ENCODE measurements at places on chromosomes 5 and 9.

GRCh38 chr9:105083256-105083655, 155.3 kb upstream of the ABCA1 start:
- no peak for DNase-seq

- DNase-seq, result no peak
Measured at GRCh38 chr9:35771943-35772342, 17.9 kb upstream of the MSMP start.

GRCh38 chr9:99823681-99824377, 2.1 kb downstream of the NR4A3 start:
- no peak for DNase-seq

- DNase-seq, result no peak
Measured at GRCh38 chr9:74810200-74810599, 77.5 kb downstream of the TRPM6 start.

DNA sequence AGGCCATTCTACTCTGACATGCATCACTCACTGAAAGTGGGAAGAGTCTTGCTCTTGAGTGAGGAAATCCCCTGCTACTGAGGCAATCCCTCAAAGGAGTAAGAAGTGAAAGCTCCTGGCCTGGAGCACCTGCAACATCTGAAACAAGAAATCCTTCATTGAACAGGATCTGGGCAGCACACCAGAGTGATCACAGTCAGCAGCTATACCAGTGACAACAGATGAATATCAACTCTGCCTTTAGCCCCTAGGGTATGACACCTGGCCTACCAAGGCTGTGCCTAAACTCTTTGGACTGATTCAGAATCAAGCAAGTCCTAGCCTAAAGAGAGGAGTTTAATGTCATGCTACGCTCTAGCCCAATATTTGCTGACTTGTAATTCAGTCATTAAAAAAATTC, 156.2 kb upstream of the CCDC152 start:
- DNase-seq, result no peak

DNA sequence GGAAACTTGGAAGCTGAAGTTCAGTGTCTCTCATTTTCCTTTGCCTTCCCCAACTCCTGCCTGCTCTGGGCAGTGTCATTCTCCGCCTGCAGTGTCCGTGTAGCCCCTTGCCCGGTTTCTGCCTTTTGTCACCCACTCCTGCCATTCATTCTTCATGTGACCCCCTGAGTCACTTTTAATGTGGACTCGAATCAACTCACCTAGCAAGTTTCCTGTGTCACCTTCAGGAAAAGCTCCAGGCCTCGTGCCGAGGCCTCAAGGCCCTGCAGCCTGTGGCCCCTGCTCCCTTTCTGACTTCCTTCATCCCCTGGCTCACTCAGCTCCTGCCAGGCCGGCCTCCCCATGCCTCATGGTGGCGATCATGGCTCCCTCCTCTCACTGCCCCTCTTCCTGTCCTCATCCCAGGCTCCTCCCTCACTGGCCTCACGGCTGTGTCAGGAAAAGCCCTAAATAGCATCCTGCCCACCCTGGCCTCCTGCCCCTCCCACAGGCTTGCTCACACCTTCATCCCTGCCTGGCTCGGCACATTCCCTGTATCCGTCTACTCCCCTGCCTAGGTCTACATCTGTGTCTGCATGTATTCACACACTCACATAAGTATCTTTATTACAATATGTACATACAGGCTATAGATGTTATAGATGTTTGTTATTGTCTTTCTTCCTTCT, 294.9 kb downstream of the MED10 start:
- no peak for DNase-seq

DNA sequence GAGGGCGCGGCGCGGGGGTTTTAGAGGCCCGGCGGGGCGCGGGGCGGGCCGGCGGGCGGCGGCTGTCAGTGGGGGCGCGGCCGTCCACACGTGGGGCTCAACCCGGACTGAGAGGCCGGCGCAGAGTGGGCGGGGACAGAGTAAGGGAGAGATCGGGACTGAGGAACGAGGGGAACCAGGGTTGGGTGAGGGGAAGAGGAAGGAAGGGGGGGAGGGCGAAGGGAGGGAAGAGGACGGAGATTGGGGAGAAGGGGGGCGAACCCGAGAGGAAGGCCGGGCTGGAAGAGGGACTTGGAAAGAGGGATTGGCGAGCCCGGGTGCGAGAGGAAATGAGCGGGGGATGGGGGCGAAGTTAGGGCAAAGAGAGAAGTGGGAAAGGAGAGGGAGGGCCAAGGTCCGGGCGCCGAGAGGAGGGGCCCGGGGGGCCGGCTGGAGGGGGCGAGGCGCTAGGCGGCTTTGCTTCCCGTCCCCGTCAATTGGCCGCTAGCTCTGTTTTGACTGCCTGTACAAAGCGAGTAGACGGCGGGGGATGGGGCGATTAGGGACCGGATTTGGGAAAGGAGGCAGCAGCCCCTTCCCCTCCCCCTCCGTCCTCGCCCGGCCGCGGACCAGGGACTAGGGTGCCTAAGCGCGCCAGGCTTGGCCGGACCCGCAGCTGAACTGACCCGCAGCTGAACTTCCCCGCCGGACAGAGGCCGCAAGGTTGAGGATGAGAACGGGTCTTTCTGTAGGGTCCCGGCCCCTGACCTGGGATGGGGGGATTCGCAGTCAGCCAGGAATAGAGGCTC, 399 bp upstream of the FBN2 start:
- no peak for DNase-seq

DNA sequence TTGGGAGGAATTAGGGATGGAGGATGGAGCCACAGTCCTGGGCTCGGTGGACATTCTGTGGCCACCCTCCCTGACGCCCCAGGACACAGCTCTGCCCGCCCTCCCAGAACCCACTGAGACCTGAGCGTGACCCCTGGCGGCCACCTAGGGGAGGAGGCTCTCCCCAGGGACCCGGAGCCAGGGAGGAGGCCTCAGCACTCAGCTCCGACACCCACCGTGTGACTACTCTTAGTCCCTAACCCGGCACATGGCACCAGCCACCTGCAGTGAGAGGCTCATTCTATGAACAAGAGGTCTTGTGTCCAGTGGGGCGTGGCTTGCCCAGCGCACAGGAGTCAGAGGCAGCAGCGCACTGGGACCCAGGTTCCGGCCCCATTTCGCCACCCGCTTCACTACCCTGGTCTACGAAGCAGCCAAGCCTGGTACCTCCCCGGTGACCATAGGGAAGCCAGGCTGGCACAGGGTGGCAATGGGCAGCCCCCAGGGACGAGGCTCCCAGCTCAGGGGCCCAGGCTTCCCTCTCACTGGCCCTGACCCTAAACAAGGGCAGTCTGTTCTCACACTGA, 10.2 kb downstream of the SARDH start:
- DNase-seq, result no peak

- no peak for DNase-seq
Measured at GRCh38 chr5:31657315-31657979, 18.5 kb downstream of the PDZD2 start.

GRCh38 chr9:83981126-83981871, 694 bp downstream of the RMI1 start:
- DNase-seq, result no peak

DNA sequence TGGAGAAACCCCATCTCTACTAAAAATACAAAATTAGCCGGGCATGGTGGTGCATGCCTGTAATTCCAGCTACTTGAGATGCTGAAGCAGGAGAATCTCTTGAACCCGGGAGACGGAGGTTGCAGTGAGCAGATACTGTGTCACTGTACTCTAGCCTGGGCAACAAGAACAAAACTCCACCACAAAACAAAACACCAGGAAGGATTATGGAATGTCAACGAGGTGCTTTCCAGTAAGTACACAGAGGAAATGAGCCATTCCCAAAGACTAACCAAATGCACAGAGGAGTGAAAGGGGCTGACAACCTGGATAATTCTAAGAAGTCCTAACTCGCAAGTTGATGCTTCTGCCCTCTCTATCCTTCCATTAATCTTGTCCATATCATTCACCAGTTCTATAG, 126.1 kb upstream of the RETREG1 start:
- DNase-seq, result no peak

Measured in GM04503 (cell line).